ENCODE measurements at places on chromosomes 3 and 15. TPM values are rescaled to one million over a fixed set of nuclear protein-coding genes. Genes with fewer than 3 reads are reported as not detected.

DNA sequence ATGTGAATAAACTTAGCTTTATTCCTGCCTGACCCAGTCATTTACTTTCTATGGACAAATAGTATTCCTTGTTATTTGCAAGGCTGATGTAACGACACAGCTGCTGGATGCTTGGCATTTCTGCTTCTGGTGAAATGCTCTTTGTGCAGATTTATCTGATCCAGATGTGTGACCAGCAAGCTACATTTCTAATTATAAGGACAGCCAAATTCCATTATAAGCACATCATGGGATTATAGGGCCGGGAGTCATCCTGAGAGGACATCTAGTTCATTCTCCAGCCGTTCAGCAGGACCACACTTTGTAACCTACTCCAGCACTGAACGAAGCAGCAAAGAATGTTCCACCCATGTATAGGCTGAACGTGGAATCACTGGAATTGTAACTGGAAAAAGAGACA lies 42.9 kb downstream of the FNDC3B start:
- DNase-seq: peak; percentile 97

GRCh38 chr3:107328069-107328468 lies 49.2 kb upstream of the CCDC54 start:
- DNase-seq: no peak

DNA sequence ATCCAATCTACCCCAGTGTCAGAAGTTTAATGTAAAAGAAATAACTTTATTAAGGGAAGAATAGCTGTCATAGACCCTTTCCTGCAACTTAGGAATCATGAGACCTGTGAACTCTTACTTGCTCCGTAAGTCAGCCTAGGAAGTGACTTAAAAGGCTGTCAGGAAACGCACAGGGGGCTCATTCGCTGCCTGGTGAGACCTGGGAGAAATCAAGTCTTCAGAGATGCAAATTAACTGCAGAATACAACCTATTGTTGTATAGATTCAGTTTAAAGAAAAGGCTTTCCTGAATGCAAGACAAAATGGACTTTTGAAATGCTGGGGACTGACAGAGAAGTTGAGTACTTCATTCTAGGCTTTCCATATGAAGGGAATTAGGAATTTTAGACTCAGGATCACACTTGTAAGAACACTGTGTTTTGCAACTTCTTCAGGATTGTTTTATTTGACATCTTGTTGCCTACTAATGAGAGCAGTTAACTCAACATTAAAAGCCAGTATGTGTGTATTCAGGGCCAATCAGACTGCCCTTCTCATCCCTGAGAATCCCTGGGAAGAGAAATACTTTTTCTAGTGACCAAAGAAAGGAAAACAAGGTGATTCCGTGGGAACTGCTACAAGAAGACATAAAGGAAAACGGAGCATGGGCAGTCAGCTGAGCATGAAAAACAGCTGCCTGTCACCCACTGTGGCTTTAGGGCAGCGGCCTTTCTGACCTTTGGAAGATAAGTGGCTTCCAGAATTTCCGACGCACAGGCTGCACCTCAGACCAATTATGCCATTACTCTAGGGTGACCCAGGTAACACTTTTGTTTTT lies 18.5 kb upstream of the DPPA4 start:
- DNase-seq: no peak

GRCh38 chr3:38563886-38564270 lies 67.7 kb downstream of the EXOG start:
- no peak for DNase-seq

- DNase-seq: no peak
Measured at GRCh38 chr15:55784286-55784685, 41.3 kb upstream of the PRTG start.

DNA sequence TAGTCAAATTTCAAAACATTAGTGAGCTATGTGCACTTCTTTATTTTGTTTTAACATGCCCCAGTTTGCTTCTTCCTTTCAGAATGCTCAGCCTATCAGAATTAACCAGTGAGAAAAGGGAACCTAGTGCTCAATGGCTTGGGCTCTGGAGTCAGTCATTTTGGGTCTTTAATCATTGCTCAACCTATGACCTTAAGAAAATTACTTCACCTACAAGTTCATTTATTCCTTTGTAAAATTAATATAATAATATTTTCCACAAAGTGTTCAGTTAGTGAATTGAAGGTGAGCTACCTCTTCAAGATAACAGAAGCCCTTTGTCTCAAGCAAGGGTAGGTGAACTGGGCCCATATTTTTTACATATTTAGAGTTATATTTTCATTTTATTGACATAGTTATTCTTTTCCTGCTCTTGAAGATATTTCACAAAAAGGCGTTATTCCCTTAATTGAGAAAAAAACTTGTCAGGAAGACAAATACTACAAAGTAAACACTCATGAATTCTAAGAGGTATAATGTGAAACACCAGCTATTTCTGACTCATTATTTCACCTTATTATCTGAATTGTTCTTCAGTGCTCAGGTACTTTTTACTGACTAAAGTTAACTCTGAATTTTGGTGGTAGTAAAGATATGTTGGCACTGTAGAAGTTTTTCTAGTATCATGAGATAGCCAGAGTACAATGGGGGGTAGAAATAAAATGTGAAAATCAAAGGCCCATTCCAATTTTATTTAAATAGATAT lies 415.5 kb downstream of the NAALADL2 start:
- no peak for DNase-seq

DNA sequence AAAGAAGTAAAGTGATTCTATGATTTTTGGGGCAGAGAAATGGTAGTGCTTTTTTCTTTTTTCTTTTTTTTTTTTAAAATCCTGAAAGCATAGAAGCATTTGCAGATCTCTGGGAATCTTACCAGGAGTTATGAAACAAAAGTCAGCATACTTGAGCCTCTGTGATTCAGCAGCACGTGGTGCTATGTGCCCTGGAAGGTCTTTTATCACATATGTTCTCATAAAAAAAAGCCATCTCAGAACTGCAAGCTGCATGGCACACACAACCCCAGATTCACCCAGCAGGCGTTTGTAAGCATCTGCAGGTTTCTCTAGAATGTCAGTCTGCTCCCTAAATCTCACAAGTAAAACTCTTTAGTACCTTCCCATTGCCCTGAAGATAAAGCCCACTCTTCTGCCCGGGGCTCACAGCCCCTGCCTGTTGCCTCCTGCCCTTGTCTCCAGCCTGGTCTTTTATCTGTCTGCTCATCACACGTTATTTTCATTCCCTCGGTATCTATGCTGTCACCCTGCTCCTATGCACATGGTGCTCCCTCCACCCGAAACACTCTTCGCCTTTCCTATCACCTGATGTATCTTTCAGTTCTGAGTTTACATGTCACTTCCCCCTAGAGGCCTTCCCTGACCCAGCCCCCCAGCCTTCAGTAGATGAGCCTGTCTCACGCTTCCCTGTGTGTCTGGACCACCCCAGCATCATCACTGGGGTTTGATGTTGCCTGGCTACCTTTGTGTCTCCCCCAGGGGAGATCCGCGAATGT lies 72.4 kb downstream of the CHDH start:
- peak; percentile 66 for DNase-seq

DNA sequence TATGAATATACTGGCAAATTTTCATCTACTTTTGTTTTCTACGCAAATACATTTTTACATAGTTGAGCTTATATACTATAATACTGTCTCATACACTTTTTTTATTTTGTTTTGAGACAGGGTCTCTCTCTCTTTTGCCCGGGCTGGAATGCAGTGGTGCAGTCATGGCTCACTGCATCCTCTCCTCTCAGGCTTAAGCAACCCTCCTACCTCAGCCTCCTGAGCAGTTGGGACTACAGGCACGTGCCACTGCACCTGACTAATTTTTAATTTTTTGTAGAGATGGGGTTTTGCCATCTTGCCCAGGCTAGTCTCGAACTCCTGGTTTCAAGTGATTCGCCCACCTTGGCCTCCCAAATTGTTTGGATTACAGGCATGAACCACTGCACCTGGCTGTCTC lies 25.9 kb downstream of the HACL1 start:
- no peak for DNase-seq

GRCh38 chr3:157274644-157275137 lies 114.7 kb upstream of the CCNL1 start:
- no peak for DNase-seq

- peak; percentile 15 for DNase-seq
Measured at GRCh38 chr15:31004220-31004733, 12.8 kb upstream of the MTMR10 start.

The CSTA gene
- polyA plus RNA-seq: 0.31 TPM

The SPINK8 gene
- not detected for polyA plus RNA-seq

The DGKG gene
- polyA plus RNA-seq: 3.2 TPM

The HHATL gene
- polyA plus RNA-seq: 20.7 TPM

The CCR4 gene
- 1.3 TPM for polyA plus RNA-seq

The FBXL22 gene
- polyA plus RNA-seq: 32.8 TPM

The C3orf80 gene
- 0.24 TPM for polyA plus RNA-seq

Data from muscle of back (tissue), 13 donors.